ENCODE measurements at places on chromosomes 7 and 10. TPM values are rescaled to one million over a fixed set of nuclear protein-coding genes. Genes with fewer than 3 reads are reported as not detected.

BRAF gene
- 45.0 TPM for total RNA-seq

DNA sequence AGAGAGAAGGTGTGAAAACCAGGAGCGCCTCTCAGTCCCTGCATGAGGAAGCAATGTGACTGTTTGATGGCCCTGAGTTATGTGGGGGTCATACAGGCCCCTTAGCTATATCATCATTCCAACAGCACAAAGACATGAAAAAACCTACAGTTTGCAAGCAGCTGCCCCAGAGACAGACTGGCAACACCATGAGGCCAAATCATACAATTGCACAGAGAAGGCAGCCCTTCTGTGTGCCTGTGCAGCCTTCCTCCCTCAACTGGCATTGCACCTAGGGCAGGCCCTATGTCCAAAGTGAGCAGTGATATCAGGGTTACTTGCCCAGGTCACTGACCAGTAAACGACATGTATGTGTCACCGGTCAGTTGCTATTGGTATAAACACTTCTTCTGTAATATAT lies 41.6 kb downstream of the GPRIN2 start:
- no peak for DNase-seq

GRCh38 chr7:113813471-113813870 lies 105.3 kb downstream of the PPP1R3A start:
- no peak for DNase-seq

- no peak for DNase-seq
Observed at GRCh38 chr10:13684252-13684791, 97.6 kb downstream of the PRPF18 start.

DNA sequence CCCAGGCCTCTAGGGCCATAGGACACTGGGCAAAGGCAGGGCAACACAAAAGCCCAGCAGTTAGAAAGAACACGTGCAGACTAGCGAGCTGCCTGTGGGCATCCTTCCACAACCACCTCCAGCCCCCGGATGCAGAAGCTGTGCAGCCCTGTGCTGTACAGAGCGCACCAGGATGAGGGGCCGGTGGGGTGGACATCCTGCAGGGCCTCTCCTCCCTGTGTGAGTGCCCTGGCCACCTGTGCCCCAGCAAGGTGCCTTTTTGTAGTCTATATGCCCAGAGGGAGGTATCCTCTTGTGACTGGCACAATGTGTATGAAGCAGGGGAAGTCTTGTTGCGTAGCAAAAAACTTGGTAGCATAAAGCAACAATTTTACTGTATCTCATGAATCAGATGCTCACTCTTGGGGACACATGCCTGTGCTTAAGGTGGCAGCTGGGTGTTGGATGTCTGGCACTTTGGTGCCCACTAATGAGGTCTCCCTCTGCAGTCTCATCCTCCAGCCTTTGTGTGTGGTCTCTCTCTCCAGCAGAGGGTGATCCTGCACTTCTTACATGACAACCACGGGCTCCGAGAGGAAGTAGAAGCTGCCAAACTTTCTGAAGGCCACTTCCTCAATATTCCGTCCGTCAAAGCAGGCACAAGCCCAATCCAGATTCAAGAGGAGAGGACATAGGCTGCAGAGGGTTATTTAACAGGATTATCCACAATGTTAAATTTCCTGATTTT lies 8.7 kb downstream of the NCAPG2 start:
- DNase-seq: peak; percentile 48

MLXIPL gene
- 24.9 TPM for total RNA-seq

DNA sequence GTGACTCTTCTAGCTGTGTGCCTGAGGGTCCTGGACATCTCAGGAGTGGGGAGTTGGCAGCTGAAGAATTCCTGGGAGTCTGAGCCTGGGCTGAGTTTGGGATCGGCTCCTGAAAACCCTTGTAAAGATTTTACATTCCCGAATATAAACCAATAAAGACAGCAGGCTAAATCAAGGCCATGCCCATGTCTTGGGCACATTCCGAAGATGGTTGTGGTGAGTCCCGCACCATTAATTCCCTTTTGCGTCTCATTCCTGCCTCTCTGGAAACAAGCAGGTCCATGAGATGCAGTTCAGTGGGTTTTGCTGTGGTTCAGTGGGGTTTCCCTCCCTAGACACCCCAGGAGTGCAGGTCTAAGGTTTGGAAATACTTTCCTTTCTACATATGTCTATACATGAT lies 90.9 kb downstream of the COL26A1 start:
- DNase-seq: no peak

C10orf53 gene
- total RNA-seq: not detected

- no peak for DNase-seq
Observed at GRCh38 chr10:78475437-78475836, 441.8 kb downstream of the RPS24 start.

GRCh38 chr10:103724771-103725170 lies 130.6 kb downstream of the SH3PXD2A start:
- DNase-seq: no peak

- DNase-seq: no peak
Observed at GRCh38 chr7:123372368-123372767, 162.0 kb downstream of the IQUB start.

GRCh38 chr10:7408291-7409044 lies 2.4 kb downstream of the SFMBT2 start:
- DNase-seq: no peak

DNA sequence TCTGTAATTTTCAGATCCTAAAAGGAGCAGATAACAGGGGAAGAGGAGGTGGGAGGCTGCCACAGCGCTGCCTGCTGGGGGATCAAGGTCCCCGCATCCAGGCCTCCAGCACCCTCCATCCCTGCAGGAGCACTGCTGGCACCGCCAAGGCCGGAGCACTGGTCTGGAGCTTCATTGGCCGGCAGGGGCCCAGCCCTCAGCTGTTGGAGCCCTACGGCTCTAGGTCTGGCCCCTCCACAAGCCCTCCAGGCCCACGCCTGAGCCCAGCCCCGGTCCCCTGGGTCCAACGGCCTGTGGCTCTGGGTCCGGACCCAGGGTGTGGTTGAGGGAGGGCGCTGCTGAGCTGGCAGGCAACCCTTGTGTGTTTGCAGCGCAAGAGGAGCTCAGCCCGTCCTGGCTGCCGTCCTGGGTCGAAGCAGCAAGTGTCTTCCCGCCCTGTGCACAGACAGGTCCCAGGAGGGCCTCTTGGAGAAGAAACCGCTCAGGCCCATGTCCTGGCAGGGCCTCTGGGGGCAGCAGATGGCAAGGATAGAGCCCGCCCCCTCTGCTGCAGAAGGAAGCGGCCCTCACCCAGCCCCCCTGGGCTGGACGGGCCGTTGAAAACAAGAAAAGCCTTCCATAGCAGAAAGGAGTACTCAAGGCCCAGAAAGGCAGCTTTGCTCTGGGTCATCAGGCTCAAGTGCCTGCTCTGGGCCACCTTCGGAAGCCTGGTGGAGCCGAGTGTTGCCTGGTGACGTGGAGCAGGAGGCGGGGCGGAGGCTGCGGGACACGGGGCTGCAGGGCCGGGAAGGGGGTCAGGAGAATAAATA lies 54.3 kb upstream of the TNRC18 start:
- no peak for DNase-seq

GRCh38 chr7:75066521-75066920 lies 7.1 kb downstream of the RCC1L start:
- DNase-seq: no peak

- DNase-seq: no peak
Observed at GRCh38 chr7:54546081-54546985, 4.2 kb downstream of the VSTM2A start.

GRCh38 chr10:63518690-63519288 lies 2.4 kb upstream of the REEP3 start:
- no peak for DNase-seq

GRCh38 chr10:100184840-100185239 lies 989 bp downstream of the ERLIN1 start:
- DNase-seq: no peak

GRCh38 chr10:71735709-71736569 lies 16.4 kb upstream of the C10orf105 start:
- peak; percentile 49 for DNase-seq

- no peak for DNase-seq
Observed at GRCh38 chr10:60260321-60260720, 129.4 kb downstream of the ANK3 start.

- DNase-seq: no peak
Observed at GRCh38 chr10:127826154-127826725, 66.5 kb downstream of the CLRN3 start.

C7orf33 gene
- not detected for total RNA-seq

SLC39A12 gene
- not detected for total RNA-seq

- no peak for DNase-seq
Observed at GRCh38 chr7:45456747-45457524, 117.2 kb upstream of the ADCY1 start.

RBP3 gene
- not detected for total RNA-seq

- DNase-seq: no peak
Observed at GRCh38 chr10:60368875-60369546, 20.7 kb downstream of the ANK3 start.

KAZALD1 gene
- 21.2 TPM for total RNA-seq

JCAD gene
- 30.5 TPM for total RNA-seq

- DNase-seq: no peak
Observed at GRCh38 chr7:127760436-127761031, 108.5 kb downstream of the SND1 start.

SPDYE6 gene
- total RNA-seq: not detected

GRCh38 chr7:96599288-96599936 lies 110.2 kb downstream of the SEM1 start:
- no peak for DNase-seq

GRCh38 chr7:158265743-158266080 lies 321.9 kb downstream of the PTPRN2 start:
- DNase-seq: no peak

DNA sequence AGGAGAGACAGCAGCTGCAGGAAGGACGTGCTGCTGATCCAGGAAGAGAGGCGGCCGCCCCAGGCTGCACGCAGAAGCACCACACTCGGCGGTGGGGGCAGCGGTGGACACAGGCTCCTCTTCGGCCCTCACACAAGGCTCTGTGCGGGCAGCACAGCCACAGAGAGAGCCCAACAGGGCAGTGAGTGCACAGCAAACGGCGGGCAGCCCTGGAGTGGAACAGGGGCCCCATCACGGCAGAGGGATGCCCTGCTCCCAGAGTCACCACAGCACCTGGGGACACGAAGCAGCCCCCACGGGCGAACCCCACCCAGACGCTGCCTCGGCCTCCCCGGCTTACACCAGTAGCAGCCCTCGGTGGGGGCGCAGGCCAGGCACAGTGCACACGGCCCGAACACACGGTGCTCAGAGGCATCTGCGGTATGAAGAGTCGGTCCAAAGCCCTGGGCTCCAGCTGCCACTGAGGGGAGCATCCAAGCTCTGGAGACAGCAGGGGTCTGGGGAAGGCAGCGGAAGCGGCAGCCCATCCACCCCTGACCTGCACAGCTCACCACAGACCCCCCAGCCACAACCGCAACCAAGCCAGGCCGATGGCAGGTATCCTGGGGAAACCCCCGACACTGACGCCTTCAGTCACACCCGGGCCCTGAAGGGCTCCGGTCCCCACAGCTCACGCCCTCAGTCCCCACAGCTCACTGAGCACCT lies 16.8 kb downstream of the NUDT1 start:
- DNase-seq: no peak

VAX1 gene
- not detected for total RNA-seq

GRCh38 chr7:30224511-30225062 lies 59.8 kb upstream of the ZNRF2 start:
- no peak for DNase-seq

ANXA8L1 gene
- total RNA-seq: 185 TPM

- DNase-seq: no peak
Observed at GRCh38 chr7:43076189-43076605, 36.2 kb upstream of the HECW1 start.

IKZF1 gene
- not detected for total RNA-seq

Data from PC-9 (cell line).